ENCODE measurements at places on chromosomes 3 and 15.

DNA sequence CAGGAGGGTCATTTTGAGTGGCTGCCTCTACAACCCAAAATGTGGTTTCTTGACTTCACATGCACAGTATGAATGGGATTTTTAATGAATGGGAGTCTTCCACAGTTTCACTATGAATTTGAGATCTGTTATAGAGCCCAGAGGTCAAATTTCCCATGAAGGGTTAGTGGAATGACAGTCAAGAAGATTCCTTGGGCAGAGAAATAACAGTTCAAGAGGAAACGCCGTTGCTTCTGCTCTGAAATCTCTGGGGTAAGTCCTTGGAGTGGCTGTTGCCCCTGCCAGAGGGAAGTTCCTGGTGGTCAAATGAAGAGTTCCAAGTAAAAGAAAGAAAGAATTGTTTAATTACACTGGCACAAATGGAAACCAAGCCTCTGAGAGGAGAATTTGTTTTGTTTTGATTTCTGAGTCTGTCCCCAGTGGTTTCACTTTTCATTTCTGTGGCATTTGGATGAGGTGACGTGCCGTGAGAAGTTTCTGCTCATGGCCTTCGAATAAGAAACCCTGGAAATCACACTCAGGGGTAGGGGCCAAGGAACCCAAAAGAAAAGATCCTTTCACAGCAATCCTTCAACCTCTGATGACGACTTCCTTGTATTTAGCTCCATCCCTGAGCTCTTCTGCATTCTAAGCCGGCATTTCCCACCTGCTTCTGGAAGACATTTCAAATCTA is 77.5 kb upstream of the IL12A start:
- peak; percentile 17 for DNase-seq

- DNase-seq: no peak
Observed at GRCh38 chr3:178826435-178827123, 245.0 kb downstream of the ZMAT3 start.

GRCh38 chr3:19945969-19946831 is 697 bp upstream of the RAB5A start:
- peak; percentile 23 for DNase-seq

GRCh38 chr3:126129398-126129891 is 45.5 kb upstream of the SLC41A3 start:
- peak; percentile 56 for DNase-seq

DNA sequence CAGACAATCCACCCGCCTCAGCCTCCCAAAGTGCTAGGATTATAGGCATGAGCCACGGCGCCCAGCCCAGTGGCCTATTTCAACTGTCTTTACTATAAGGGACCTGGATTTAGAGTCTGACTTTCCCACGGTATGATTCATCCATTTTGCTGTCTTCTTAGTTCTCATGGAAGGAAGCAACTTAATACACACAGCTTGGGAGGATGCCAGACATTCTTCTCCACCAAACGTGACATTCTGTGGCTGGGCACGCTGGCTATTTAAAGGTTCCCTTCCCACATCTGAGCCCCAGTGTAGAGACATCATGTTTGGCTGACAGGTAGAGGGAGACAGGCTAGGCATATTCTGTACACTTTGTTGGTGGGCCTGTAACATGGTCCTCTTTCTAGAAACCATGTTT is 26.2 kb downstream of the FAM43A start:
- peak; percentile 88 for DNase-seq

All from mammary epithelial cell (primary cell).